ENCODE measurements at places on chromosomes 7 and 10. TPM values are rescaled to one million over a fixed set of nuclear protein-coding genes. Genes with fewer than 3 reads are reported as not detected.

SH2D4B gene
- total RNA-seq: not detected

VWDE gene
- 0.27 TPM for total RNA-seq

LEP gene
- not detected for total RNA-seq

MRPS17 gene
- 31.3 TPM for total RNA-seq

UPK3B gene
- total RNA-seq: not detected

CTAGE4 gene
- total RNA-seq: not detected

MYOZ1 gene
- total RNA-seq: not detected

CLRN3 gene
- not detected for total RNA-seq

- DNase-seq: no peak
- no peaks in the 10 kb centered on the region for H3K27me3 ChIP-seq
- H3K36me3 ChIP-seq: peaks cover 5% of the 10 kb centered on the region
- no peaks in the 10 kb centered on the region for H3K4me1 ChIP-seq
- no peak overlapping the region for H3K4me3 ChIP-seq
These were observed 43.5 kb downstream of the ZMYND11 start for GRCh38 chr10:178723-179122.

DNA sequence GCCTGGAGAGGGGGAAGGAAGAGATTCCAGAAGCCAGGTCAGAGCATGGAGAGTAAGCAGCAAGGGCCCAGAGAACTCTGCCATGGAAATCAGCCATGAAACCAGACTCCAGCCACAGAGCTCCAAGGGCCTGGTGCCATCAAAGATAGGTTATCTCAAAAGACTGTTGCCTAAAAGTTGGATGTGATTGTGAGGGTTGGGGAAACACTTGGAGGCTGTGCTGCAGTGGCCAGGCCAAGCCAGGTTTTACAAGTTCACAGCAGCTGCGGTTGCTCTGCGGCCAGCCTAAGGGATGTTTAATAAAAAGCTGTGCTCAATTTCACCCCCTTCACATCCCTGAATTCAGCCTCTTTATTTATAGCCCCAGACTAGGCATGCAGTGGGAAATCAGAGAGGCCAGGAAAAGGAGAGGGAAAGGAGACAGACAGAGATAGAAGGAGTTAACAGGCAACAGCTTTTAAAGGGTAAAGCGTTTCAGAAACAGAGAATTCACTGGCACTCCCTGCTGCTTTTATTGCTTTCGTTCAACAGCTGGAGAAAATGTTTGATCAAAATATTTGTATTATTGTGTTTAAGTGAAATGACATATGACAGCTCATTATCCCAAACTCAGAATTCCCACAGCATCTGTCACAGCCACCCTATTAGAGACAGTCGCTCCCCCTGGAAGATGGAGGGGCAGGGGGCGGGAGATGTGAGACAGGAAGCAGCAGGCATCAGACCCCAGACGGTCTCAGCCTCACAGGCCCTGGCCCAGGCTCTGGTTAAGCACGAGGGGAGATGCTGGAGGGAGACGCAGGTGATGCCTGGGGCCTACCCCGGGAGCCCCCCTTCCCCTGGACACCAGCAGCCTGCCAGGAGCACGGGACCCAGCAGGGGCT is 140.1 kb downstream of the GLI3 start:
- no peaks in the 10 kb centered on the region for H3K36me3 ChIP-seq
- peaks cover 3% of the 10 kb centered on the region for H3K4me1 ChIP-seq
- peaks cover 45% of the 10 kb centered on the region for H3K27me3 ChIP-seq
- H3K27ac ChIP-seq: no peak overlapping the region

DNA sequence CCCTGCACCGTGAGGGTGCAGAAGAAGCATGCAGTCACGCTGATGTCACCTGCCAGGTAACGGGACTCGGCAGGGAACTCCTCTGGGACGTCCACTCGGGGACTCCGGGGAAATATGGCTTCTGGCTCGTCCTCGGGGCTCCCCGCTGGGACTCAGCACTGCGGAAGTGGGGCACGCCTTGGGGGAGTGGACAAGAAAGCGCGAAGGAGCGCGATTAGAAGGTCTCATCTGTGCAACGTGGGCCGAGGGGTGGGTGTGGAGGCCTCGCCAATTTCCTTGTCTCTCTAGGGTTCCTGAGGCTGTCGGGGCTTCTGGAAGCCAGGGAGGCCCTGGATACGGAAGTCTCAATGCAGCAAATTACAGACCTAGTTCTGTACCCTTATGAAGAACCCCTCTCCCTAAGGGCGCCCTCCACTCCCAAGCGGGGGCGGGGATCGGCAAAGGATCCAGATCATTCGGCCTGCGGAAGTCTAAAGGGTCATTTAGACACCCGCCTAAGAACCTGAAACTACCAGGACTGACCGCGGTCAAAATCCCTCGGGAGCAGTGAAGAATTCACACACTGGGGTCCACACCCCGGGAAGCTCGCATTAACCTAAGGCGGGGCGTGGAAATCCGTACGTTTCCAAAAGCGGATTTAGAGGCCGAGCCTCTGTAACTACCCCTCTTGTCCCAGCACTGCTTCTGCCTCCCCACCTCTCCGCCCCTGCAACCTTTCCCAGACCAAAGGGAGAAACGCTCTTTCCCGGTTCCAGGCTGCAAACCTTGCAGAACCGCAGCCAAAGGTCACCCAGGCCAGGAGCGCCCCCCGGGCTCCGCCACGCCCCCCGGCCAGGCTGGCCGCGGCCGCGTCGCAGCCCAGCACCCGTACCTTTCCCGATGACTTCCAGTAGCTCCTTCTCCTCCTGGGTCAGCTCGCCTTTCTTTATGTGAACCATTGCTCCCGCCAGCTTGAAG is 640 bp downstream of the ANKMY2 start:
- H3K27me3 ChIP-seq: no peaks in the 10 kb centered on the region
- peak; percentile 9 for DNase-seq
- no peaks in the 10 kb centered on the region for H3K36me3 ChIP-seq
- peak overlapping the region; percentile 86 for H3K27ac ChIP-seq
- H3K4me1 ChIP-seq: peaks cover 54% of the 10 kb centered on the region
- H3K4me3 ChIP-seq: peak overlapping the region; percentile 92

DNA sequence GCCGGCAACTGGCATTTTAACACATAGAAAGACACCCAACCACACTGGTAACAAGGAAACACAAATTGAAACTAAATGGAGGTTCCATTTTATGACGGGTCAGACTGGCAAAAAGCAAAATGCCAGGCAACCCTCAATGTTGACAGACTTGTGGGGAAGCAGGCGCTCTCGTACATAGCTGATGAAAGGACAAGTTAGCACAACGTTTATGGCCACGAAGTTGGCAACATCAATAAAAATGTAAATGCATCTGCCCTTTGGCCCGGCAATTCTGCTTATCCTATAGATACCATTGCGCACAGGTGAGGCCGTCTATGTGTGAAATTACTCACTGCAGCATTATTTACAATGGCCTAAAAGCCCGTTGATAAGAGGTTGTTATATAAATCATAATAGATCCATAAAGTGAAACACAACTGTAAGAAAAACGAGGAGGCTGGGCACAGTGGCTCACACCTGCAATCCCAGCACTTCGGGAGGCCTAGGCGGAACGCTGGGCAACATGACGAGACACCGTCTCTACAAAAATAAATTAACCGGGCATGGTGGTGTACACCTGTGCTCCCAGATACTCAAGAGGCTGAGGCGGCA is 39.8 kb downstream of the FOXL3 start:
- H3K36me3 ChIP-seq: no peaks in the 10 kb centered on the region
- no peak overlapping the region for H3K4me3 ChIP-seq
- DNase-seq: no peak
- no peak overlapping the region for H3K27ac ChIP-seq
- H3K4me1 ChIP-seq: peaks cover 44% of the 10 kb centered on the region

DNA sequence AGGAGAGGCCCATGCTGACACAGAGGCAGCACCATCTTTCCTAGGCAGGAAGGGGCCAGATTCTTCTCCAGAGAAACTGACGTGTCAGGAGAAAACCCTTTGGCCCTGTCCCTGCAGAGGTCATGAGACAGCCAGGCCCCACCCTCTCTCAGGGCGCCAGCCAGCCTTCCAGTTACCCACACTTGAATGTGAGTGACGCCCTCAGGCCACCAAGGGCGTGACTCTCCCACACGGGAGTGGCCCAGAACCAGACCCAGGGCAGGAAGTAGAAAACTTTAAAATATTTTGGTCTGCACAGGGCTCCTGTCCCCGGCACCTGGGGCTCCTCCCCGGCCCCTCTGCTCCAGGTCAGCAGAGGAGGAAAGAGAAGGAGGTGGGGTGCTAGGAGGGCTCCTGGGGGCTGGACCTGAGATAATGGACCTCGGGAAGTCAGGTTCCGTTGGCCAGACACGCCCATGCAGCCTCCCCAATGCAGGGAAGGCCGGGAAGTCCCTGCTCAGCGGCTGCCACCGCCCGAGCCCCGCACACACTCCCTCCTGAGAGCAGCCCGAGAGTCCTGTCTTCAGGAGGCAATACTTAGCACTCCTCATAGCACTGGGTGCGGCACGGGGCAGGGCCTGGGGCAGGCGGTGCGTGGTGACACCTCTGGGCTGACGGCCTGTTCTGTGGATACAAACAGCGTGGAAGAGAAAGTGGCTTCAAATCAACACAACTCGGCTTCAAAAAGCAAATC is 67.0 kb upstream of the CFAP46 start:
- H3K27ac ChIP-seq: no peak overlapping the region
- no peaks in the 10 kb centered on the region for H3K36me3 ChIP-seq
- no peak for DNase-seq
- H3K4me1 ChIP-seq: no peaks in the 10 kb centered on the region
- peaks cover 4% of the 10 kb centered on the region for H3K27me3 ChIP-seq

GRCh38 chr10:78467496-78468106 is 433.9 kb downstream of the RPS24 start:
- DNase-seq: no peak
- no peaks in the 10 kb centered on the region for H3K27me3 ChIP-seq
- no peaks in the 10 kb centered on the region for H3K36me3 ChIP-seq
- peaks cover 45% of the 10 kb centered on the region for H3K4me1 ChIP-seq
- H3K4me3 ChIP-seq: no peak overlapping the region

GRCh38 chr7:151648429-151648828 is 128.7 kb upstream of the RHEB start:
- no peaks in the 10 kb centered on the region for H3K36me3 ChIP-seq
- peaks cover 8% of the 10 kb centered on the region for H3K27me3 ChIP-seq
- no peak overlapping the region for H3K4me3 ChIP-seq
- no peaks in the 10 kb centered on the region for H3K4me1 ChIP-seq
- no peak for DNase-seq
- H3K27ac ChIP-seq: no peak overlapping the region

DNA sequence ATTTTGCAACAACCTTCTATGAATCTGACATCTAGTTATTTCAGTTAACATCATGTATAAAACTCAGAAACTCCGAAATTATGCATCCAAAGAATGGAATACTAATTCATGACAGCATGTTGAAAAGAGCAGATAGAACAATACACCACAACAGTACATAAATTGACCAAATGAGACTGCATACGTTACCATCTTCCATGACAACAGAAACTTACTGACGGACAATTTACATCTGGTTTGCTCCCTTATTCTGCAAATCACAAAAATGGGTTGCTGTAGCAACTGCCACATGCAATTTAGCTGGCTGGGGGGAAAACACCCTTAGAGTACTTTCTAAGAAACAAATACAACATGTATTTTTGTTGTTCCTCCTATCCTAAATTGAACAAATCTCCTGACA is 14.3 kb downstream of the LRRN3 start:
- no peak overlapping the region for H3K27ac ChIP-seq
- no peaks in the 10 kb centered on the region for H3K4me1 ChIP-seq
- no peak for DNase-seq
- no peaks in the 10 kb centered on the region for H3K36me3 ChIP-seq

- no peak overlapping the region for H3K27ac ChIP-seq
- no peak for DNase-seq
- no peaks in the 10 kb centered on the region for H3K4me1 ChIP-seq
- H3K4me3 ChIP-seq: no peak overlapping the region
- H3K27me3 ChIP-seq: no peaks in the 10 kb centered on the region
- no peaks in the 10 kb centered on the region for H3K36me3 ChIP-seq
These were observed 91.2 kb upstream of the GPR141 start for GRCh38 chr7:37592366-37592765.

DNA sequence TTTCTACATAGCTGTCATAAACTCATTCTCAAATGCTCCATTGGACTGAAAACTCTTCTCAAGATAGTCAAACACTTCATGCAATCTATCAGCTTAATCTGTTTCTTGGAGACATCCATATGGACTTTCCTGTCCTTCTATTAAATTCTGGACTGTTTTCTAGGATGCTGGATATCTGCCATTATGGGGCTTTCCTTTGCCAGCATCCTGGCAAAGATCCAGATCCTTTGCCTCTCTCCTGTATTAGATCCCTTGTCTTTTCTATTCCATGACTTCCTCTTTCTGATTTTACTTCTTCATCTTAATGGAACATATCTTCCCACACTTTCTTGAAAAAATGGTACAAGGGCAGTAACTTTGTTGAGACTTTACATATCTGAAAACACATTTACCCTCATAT is 35.9 kb upstream of the SKAP2 start:
- no peak overlapping the region for H3K27ac ChIP-seq
- no peaks in the 10 kb centered on the region for H3K36me3 ChIP-seq
- DNase-seq: no peak
- no peak overlapping the region for H3K4me3 ChIP-seq

DNA sequence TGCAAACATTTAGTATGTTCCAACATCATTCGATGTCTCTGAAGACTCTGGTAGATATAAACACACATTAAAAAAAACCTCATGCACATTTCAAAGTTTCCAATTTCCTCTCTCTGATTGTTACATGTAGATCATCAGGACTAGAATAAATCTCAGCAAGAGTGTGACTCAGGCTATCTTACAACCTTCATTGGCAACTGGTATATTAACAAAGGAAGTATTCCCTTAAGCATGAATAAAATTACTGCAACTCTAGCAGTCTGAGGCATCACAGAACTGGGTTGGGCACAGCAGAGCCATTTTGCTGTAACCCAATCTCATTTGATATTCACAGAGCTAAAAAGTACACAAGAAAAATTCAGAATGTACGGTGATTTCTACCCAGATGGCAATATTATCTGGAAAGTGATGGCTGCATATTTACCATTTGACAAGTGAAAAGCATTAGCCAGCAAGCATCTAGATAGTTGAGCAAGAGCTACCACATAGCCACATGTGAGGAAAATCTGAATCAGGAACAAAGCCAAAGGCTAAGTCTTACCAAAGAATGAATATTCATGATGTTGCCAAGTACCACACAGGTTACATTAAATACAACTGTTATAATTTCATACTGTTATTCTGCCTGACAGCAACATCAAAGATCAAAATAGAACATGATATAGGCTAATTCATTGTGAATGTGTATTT is 232.2 kb downstream of the CRPPA start:
- no peak overlapping the region for H3K27ac ChIP-seq
- H3K4me3 ChIP-seq: no peak overlapping the region
- H3K27me3 ChIP-seq: no peaks in the 10 kb centered on the region
- no peaks in the 10 kb centered on the region for H3K4me1 ChIP-seq

DNA sequence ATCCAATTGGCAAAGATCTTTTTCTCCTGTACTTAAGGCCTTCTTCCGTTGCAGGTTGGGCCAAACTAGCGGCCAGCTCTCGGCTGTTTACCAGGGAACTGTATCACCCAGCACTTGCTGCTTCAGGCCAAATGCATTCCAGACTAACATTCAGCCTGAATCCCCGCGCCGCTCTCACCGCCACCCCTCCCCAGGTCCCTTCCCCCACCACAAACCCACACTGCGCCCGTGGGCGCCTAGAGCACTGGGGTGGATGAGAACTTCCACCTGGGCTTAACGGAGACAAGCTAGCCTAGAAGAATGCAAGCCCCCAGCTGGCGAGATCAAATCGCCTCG is 676 bp downstream of the TCAF1 start:
- DNase-seq: peak; percentile 25
- H3K27me3 ChIP-seq: no peaks in the 10 kb centered on the region
- H3K4me1 ChIP-seq: peaks cover 62% of the 10 kb centered on the region
- H3K27ac ChIP-seq: peak overlapping the region; percentile 99
- H3K4me3 ChIP-seq: peak overlapping the region; percentile 90

GRCh38 chr7:500521-501420 is 18.9 kb downstream of the PDGFA start:
- peaks cover 38% of the 10 kb centered on the region for H3K4me1 ChIP-seq
- no peak overlapping the region for H3K4me3 ChIP-seq
- H3K27ac ChIP-seq: no peak overlapping the region
- H3K36me3 ChIP-seq: no peaks in the 10 kb centered on the region
- DNase-seq: no peak
- H3K27me3 ChIP-seq: no peaks in the 10 kb centered on the region

Data from HepG2 (cell line).